ENCODE measurements at places on chromosomes 3 and 15.

DNA sequence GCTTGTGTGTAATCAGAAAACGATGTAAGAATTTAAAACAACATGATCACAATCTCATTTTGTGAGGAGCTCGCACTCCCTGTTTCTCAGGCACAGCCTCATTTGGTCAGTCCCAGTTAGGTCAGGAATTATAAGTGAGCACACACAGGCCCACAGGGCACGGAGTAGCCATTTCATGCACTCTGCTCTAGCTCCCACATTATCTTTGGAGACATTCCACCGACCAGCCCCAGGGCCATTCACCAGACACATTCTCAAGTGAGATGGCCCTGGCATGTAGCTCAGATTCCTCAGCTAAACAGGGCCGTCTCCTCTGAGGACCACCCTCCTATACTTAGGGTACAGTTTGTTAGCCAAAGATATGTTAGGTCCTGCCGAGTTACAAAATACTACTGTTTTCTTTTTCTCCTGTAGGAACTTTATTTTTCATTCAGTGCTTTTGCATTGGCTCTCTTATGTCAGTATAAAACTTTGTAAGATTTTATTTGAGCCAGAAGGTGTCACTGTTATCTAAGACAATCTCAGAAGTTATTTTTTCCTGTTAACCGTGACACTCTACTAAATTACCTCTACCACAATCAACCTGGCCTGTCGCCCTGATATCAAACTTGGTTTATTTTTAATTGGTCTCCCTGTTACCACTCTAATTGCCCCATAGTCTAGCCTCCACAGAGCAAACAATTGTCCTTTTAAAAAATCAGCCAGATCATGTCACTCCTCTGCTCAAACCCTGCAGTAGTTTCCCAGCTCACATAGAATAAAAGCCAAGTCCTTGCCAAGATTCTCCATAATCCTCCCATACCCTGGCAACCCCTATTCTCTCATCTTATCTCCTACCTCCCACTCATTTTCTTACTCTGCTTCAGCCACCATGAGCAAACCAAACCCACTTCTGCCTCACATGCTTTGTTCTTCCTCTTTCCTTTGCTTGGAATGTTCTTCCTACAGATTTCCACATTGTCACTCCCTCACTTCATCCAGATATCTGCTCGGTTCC lies 105.7 kb downstream of the PPP2R3A start:
- DNase-seq = no peak

DNA sequence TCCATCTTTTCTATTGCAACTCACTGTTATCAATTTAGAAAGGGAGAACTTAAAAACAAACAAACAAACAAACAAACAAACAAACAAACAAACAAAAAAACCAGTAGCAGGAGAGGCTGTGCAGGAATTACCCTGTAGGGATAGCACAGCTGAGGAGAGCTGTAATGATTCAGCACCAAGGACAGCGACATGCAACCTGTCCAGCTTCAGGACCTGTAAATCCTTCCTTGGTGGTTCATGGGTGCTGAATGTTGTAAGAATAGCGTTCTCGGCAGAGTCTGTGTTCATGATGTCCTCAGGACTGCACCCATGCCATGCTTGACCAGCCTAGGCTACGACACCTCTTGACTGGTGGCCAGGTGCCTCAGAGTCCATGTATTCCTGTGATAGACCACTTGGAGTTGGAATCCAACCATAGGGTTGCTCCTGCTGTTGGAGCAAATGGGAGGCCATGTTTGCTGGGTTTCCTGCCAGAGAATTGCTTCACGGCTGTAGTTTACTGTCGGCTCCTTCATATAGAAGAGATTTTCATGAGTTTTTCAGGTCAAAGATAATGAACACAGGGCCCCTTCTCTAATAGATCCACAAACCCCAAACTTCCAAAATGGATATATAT lies 65.9 kb downstream of the CACNA2D3 start:
- DNase-seq = no peak

DNA sequence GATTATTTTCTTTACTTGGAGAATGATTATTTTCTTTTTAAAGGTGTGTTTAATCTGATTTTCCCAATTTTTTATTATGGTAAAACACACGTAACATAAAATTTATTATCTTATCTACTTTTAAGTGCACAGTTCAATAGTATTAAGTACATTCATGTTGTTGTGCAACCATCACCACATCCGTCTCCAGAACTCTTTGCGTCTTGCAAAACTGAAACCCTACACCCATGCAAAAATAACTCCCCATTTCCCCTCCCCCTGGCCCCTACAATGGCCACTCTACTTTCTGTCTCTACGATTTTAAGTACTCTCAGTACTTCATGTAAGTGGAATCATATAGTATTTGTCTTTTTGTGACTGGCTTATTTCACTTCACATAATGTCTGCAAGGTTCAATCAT lies 230.7 kb downstream of the SATB1 start:
- DNase-seq = no peak

- no peak for DNase-seq
These were observed 49.2 kb downstream of the PHC3 start for GRCh38 chr3:170132335-170132734.

DNA sequence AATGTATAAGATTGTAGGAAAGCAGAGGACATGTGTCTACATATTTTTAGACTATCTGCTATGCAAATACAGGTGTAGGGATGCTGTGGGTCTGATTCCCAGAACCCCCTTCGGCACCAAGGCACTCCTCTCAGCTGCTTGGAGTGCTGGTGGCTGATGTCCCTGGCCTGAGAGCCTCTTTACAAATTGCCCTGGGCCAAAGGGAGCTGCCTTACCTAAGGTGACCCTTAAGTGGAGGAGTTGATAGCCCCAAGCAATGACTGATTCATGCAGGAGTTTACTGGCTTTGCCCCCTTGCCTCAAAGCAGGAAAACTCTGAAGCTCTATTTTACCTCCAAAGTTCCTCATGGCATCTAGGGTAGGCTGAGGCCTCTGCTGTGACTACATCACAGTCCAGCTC lies 83.0 kb downstream of the ZNF385D start:
- no peak for DNase-seq

- no peak for DNase-seq
These were observed 15.0 kb downstream of the TCF12 start for GRCh38 chr15:56933410-56933809.

DNA sequence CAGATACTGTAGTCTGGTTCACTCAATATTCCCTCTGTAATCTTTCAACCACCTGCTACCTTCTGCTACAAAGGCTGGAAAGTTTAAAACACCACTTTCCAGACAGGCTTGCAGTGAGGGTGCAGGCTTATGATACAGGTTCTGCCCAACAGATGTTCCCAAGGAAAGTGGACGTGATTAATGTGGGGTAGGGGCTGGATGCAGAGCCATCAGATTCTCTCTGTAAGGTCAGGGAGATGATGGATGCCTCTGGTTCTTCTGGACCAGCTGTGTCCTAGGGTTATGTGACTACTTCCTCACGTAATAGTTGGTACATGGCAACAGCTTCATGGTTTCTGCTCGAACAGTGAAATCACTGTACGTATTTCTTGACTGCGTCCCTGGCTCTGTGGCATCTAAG lies 11.1 kb downstream of the GPR176 start:
- DNase-seq = no peak

DNA sequence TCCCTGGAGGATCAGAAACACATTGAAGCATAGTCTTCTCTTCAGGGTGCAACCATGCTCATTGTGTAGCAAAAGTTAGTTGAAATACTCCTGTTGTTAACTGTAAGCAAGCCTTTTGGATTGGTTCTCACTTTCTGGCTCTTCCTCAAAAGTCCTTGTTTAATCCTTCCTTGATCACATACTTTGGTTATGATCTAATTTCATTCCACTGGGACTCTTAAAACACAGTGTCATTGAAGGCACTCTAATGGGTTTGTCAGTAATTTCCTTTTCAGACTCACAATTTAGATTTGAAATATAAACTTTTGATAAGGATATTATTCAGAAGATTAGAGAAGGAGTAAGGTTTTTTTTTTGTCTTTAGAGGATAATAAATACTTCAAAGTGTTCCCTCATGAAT lies 451.7 kb upstream of the SGO1 start:
- DNase-seq = no peak
